Aortic smooth muscle cell (primary cell): ENCODE measurements at places on chromosomes 2 and 18. TPM values are rescaled to one million over a fixed set of nuclear protein-coding genes. Genes with fewer than 3 reads are reported as not detected.

DPYSL5 gene
- total RNA-seq: not detected in 2 replicates

DSC3 gene
- total RNA-seq: under 0.01 and 0.12 TPM in 2 replicates

GALNT14 gene
- total RNA-seq: 0.26 and 0.31 TPM in 2 replicates

TEKT4 gene
- not detected in 2 replicates for total RNA-seq

KCNF1 gene
- under 0.01 TPM in 1 of 2 replicates, not detected in the other for total RNA-seq

TMEM163 gene
- total RNA-seq: 0.26 and 0.81 TPM in 2 replicates

YWHAQ gene
- total RNA-seq: 411 and 442 TPM in 2 replicates

CPO gene
- 0.12 and 0.13 TPM in 2 replicates for total RNA-seq

ADRA2B gene
- total RNA-seq: not detected in 2 replicates

G6PC2 gene
- not detected in 2 replicates for total RNA-seq

WDFY1 gene
- 110 and 138 TPM in 2 replicates for total RNA-seq

PLGLB2 gene
- 0.53 and 0.87 TPM in 2 replicates for total RNA-seq

ADGRF3 gene
- 0.12 and 0.26 TPM in 2 replicates for total RNA-seq

SLC66A3 gene
- 42.0 and 42.8 TPM in 2 replicates for total RNA-seq

MRO gene
- total RNA-seq: not detected in 2 replicates

SKOR2 gene
- not detected in 2 replicates for total RNA-seq

NOTO gene
- total RNA-seq: not detected in 2 replicates

LHCGR gene
- total RNA-seq: not detected in 2 replicates

TNS1 gene
- total RNA-seq: 71.2 and 100 TPM in 2 replicates

PLA2R1 gene
- 50.0 and 68.2 TPM in 2 replicates for total RNA-seq

ASB18 gene
- total RNA-seq: not detected in 2 replicates

HRH4 gene
- total RNA-seq: under 0.01 and 0.06 TPM in 2 replicates

SPIRE1 gene
- 33.2 and 40.2 TPM in 2 replicates for total RNA-seq

AQP12A gene
- total RNA-seq: not detected in 2 replicates

CFAP221 gene
- 0.26 and 0.37 TPM in 2 replicates for total RNA-seq

ABCA12 gene
- under 0.01 TPM in 2 replicates for total RNA-seq

POU3F3 gene
- total RNA-seq: 0.06 and 0.13 TPM in 2 replicates

ACOXL gene
- total RNA-seq: not detected in 2 replicates
